Adipocyte (in vitro differentiated cells): ENCODE measurements at places on chromosomes 2 and 18.

DNA sequence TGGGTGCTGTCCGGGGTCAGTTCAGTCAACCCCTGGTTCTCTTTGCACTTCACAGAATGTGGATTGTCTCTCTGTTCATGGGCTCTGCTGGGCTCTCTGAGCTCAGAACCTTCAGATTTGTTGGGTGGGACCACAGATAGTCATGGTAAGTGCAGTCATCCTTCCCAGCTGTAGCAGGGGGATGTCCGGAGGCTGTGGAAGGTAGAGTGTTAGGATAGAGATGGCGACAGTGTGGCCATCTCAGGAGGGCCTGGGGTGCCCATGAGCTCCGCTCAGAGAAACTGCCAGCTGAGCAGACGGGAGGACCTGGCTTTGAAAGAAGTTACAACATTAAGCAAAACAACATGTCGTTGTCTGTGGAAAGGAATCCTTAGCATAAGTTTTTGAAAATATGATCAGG lies 149.8 kb downstream of the FAM210A start:
- no peak for DNase-seq

- DNase-seq, result no peak
Measured at GRCh38 chr18:26476697-26477096, 71.7 kb downstream of the KCTD1 start.

DNA sequence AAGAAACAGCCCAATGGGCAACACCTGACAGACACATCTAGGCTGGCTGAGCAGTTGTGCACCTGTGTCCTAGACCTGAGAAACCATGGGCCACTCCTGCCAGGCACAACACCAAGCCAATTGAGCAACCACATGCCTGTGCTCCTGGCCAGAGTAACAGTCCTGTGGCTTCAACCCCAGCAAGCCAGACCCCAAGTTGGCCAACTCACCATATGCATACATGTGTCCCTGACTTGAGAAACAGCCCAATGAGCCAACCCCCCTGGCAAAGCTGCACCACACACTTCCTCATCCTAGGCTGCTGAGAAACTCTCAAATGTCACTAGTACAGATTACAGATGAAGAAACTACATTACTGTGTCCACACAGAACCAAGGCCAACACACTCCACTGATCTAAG lies 36.6 kb downstream of the USP34 start:
- no peak for DNase-seq

DNA sequence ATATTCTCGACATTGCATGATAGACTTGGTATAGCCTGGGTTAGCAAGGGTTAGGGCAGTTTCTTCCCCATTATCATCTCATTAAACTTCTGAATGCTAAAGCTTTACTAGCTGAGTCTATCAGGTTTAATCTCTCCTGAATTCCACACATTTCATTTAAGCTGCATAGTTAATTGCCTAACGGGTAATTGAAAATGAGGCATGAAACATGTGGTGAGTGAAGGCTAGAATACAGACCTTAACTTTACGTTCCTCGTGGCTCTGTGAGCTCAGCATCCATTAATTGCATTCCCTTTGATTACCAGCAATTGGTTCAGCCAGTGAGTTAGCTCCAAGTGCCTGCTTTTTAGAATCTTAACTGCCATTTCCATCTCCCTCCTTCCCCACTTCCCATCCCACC lies 126.5 kb upstream of the MEX3C start:
- DNase-seq, result no peak

DNA sequence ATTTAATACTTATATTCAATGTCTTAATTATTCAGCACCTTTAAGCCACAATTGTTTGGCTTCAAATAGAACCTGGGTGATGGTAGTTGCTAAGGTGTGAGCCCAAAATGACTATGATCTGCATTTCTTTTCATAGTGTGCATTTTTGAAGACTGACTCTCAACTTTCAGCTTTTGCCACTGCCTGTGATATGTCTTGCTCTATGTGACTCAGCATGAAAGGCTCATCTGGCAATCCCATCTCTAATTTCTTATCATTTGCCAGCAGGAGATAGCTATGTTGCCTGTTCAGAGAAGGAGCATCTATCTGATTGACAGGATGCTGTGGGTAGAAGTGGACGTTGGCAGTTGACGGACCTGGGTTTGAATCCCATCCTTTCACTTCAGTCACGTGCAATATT lies 34.5 kb upstream of the CCDC93 start:
- DNase-seq, result no peak

GRCh38 chr2:237682151-237682550 lies 54.8 kb downstream of the LRRFIP1 start:
- DNase-seq, result no peak

GRCh38 chr18:3450012-3450798 lies at the start of gene TGIF1:
TGIF1 (plus strand) TSS chr18:3450172; CDS start chr18:3450490, 318 bp downstream.
- DNase-seq, result peak; percentile 85

DNA sequence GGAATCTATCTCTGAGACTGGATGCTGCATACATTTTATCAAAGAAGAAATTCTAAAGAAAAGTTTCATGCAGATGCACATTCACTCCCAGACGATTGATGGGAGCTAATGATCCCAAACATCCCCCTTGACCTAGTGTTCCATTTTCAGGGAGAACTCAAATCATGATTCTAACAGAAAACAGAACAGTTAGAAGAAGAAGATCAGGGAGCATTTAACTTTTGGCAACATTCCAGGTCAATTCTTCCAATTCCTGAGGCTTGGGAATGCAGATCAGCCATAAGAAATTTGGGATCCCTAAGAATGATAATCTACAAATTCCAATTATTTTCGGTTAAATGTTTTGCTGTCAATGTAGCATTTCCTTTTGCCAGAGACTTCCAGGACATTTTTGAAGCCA lies 96.6 kb downstream of the CPO start:
- DNase-seq, result peak; percentile 19

GRCh38 chr2:60498816-60499429 lies 54.5 kb downstream of the BCL11A start:
- DNase-seq, result no peak

- DNase-seq, result no peak
Measured at GRCh38 chr18:23867006-23867405, 147.5 kb upstream of the TTC39C start.
